Epithelial cell of proximal tubule (primary cell): ENCODE measurements at places on chromosomes 5 and 9.

- DNase-seq = no peak
Measured at GRCh38 chr5:141934099-141934844, 10.6 kb downstream of the DELE1 start.

DNA sequence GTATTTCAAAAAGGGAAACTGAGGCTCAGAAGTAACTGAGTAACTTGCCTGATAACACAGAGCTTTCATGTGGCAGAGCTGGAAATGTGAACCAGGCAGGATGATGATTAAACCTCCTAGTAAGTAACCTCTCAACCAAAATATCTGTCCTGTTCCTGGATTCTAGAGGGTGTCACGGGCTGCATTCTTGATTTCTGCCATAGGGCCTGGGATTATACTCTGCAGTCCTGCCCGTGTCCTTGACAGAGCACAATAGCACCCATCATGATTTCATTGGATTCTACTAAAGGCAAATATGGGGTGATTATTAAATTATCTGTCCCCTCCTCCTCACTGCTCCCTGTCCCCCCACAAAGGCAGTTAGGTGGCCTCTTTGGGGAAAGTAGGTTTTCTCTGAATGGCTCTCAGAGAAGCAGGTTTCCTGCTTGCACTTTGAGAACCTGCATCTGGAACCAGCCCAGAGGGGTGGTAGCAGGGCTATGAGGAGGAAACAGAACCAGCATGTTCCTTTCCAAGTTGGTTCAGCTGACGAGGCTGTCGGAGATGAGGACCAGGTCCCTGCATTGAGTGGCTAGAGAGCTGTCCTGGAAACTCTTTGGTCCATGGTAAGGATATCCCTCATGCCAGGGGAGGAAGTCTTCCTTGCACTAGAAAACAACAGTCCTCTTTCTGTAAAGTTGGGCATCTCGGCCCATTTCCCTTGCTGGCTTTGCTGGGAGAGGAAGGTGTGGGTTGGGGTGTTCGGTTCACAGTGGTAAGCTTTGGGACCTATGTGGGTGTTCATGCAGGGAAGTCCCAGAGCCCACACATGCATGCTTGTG lies 36.6 kb downstream of the PPARGC1B start:
- no peak for DNase-seq

DNA sequence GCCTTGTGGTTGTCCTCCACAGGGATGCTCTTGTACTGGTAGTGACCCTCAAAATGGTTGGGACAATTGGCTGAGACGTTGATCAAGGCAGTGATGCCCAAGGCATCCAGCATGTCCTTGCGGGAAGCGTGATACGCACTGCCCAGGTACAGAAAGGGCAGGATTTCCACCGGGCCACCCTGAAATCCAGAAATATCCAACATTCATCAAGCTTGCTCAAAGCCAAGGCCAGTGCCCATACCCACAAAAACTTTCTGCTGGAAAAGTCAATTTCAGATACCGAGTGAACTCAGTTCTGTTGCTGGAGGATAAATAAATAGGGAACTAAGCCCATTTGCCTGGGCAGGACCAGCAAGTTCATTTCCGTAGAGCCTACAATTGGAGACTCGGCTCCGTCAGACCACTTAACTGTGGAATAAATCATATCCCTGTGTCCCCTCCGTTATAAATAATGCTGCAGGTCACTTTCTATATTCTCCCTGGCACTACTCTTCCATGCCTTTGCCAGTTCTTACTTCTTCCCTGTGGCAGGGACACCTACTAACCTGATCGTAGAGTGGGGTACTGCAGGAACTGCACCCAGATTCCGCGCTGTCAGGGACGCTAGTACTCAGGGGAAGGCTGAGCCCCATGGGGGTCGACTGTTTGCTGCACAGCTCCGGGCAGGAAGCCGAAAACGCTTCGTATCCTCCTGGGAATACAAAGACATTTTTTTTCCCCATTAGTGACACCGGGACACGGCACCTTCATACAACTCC lies 1.2 kb downstream of the DUSP1 start:
- no peak for DNase-seq

- no peak for DNase-seq
Measured at GRCh38 chr9:2086971-2087370, 71.8 kb downstream of the SMARCA2 start.

DNA sequence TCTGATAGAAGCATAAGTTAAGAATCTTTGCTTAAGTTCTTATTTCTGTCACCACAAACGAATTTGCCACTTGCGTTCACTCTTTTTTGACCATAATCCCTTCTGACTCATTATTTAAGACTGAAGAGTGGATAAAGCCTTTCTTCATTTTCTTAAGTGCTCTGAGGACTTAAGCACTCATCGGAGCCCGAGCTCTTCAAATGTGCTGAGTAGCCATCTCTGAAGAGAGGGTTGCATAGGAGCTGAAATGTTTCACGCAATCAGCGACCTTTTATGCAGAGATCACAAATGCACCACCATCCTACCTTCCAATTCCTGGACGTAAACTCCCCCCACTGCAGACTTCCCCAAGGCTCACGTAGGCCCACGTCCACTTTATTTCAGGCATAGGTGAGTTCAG lies 699.2 kb downstream of the IRX1 start:
- no peak for DNase-seq

DNA sequence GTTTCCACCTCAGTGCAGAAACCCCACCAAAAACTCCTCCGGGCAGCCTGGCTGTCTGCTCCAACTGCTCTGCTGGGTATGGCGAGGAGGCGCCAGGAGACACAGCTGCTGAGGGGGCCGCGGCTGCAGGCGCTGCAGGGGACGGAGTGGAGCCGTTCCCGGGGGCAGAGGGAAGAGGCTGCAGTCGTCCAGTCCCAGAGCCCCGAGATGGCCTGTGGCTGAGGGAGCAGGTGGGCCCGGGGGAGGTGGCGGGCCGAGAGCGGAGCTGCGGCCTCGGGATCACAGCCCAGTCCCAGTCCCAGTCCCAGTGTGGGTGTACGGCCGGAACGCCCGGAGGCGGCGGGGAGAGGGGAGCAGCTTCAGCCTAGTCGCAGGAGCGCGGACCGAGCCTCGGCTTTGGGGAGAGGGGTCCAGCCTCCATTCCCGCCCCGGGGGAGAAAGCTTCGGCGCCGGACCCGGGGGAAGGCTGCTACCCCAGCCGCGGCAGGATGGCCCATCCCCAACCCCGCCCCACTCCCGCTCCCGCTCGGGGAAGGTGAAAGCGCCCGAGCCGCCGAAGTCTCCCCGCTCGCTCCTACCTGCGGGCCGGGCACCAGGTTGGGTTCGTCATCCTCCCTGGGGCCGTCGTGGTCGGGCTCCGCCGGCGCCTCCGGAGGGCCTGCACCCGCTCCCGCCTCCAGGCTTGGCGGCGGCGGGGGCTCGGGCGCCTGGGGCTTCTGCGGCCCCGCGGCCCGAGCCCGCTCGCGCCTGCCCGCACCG lies 513 bp downstream of the FAM193B start:
- no peak for DNase-seq
